Forelimb muscle (tissue), 1 donor: ENCODE measurements at places on chromosomes 7 and 10.

- no peak for DNase-seq
Observed at GRCh38 chr10:96996275-96996965, 164.3 kb downstream of the LCOR start.

DNA sequence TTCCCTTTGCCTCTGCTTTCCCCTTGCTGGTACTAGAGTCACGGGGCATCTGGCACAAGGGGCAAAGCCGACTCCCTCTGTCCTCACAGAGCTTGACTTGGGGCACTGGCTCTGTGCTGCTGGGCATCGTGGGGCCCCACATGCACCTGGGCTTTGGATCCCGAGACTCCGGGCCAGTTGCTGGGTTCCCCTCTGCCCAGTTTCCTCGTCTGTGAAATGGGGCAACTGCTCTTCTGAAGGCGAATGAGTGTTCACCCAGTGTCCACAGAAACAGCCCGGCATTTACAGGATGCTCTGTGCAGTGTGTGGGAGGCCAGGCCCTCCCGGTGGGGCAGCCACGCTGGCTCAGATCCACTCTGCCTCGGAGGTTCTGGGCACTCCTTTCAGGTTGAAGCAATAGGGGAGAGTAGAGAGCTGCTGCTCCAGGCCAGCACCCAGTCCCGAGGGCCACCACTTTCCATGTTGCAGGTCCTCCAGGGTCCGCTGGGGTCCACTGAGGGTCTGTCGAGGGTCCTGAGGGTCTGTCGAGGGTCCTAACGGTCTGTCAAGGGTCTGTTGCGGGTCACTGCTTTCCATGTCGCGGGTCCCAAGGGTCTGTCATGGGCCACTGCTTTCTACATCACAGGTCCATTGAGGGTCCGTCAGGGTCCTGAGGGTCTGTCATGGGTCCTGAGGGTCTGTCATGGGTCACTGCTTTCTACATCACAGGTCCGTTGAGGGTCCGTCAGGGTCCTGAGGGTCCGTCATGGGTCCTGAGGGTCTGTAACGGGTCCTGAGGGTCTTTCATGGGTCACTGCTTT lies 103.6 kb downstream of the VIPR2 start:
- no peak for DNase-seq

GRCh38 chr10:32390193-32390592 lies 43.2 kb upstream of the EPC1 start:
- no peak for DNase-seq

DNA sequence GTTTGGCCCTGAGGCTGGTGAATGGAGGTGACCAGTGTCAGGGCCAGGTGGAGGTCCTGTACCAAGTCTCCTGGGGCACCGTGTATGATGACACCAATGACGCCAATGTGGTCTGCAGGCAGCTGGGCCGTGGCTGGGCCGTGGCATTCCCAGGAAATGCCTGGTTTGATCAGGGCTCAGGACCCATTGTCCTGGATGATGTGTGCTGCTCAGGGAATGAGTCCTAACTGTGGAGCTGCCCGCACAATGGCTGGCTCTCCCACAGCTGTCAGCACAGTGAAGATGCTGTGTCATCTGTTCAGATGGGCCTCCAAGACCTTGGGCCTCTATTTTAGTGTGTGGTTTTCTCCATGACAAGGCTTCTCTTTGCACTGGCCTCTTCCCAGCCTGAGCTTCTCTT lies 64.0 kb downstream of the DMBT1 start:
- DNase-seq: no peak

DNA sequence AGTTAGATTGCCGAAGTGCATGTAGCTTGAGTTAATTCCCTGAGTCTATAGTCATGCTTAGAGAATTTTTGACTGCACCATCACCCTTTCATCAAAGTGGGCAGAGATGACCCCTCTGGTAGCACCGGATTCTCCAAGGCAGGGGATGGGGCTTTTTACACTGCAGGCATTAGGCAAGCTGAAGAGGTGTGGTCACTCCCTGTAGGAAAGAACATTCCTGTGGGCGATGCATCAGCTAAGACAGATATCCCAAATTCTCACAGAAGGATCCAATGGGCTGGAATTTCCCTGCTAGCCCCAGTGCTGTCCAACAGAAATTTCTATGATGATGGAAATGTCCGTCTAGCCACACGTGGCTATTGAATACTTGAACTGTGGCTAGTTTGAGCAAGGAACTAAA lies 118.2 kb downstream of the ADAM12 start:
- no peak for DNase-seq

- DNase-seq: no peak
Observed at GRCh38 chr10:126268013-126268920, 120.0 kb downstream of the ADAM12 start.

DNA sequence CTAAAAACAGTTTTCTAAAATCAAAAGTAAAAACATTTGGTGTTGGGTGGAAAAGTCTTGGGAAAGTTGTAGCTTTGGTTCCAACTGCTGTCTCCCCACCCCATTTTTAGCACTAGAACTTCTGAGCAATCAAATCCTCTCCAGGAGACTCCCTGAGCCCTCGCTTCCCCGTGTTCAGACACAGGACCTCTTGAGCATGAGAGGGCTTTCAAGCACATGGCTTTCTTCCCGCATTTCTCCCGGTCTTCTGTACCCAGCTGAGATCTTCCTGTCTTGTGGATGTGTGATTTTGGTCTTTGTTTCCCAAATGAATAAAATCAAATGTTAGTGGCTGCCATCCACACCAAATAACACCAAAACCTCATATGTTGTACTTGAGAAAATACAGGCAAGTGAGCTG lies 5.0 kb downstream of the CXCL12 start:
- no peak for DNase-seq
